ENCODE measurements at places on chromosomes 2 and 18.

DNA sequence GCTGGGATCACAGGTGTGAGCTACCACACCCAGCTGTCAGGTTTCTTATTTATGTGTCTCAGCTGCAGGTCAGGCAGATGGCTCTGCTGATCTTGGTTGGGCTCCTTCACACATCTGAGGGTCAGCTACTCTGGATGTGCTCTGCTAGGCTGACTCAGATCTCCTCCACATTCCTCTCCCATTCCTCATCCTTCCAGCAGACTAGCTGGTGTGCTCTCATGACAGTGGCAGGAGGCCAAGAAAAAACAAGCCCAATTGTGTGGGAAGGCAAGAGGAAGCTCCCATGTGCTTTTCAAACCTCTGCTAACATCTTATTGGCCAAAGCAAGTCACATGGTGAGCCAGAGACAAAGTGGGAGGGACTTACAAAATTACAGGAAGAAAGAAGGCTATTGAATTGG is 11.7 kb upstream of the MSH6 start:
- no peak overlapping the region for H3K4me3 ChIP-seq
- no peaks in the 10 kb centered on the region for H3K27me3 ChIP-seq
- no peaks in the 10 kb centered on the region for H3K36me3 ChIP-seq

- H3K4me3 ChIP-seq = no peak overlapping the region
- H3K36me3 ChIP-seq = no peaks in the 10 kb centered on the region
- DNase-seq = no peak
- no peaks in the 10 kb centered on the region for H3K4me1 ChIP-seq
- no peak overlapping the region for H3K27ac ChIP-seq
- H3K27me3 ChIP-seq = peaks cover 21% of the 10 kb centered on the region
Observed at GRCh38 chr2:35415282-35415681, 940.3 kb upstream of the CRIM1 start.

DNA sequence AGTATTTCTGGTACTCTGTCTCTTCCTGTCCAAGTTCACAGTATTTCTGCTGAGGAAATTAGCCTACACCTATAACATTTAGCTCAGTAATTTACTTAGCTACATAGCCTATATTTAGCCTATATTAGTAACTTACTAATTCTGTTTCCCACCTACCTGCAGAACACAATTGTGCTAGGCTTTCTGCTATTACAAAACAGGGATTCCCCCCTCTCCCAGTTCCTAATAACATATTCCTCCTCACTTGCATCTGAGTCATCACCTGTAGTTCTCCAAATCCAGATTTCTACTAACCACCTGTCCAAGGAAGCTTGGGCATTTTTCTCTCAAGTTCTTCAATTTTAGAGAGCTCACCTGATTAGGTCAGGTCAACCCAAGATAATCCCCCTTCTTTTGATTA is 94.9 kb downstream of the NETO1 start:
- no peak overlapping the region for H3K4me3 ChIP-seq
- H3K36me3 ChIP-seq = no peaks in the 10 kb centered on the region
- H3K4me1 ChIP-seq = no peaks in the 10 kb centered on the region
- no peak overlapping the region for H3K27ac ChIP-seq

GRCh38 chr2:36584148-36584794 is 13.7 kb downstream of the FEZ2 start:
- H3K4me3 ChIP-seq = no peak overlapping the region
- peaks cover 28% of the 10 kb centered on the region for H3K4me1 ChIP-seq
- peak overlapping the region; percentile 32 for H3K27ac ChIP-seq
- H3K36me3 ChIP-seq = peaks cover 30% of the 10 kb centered on the region

DNA sequence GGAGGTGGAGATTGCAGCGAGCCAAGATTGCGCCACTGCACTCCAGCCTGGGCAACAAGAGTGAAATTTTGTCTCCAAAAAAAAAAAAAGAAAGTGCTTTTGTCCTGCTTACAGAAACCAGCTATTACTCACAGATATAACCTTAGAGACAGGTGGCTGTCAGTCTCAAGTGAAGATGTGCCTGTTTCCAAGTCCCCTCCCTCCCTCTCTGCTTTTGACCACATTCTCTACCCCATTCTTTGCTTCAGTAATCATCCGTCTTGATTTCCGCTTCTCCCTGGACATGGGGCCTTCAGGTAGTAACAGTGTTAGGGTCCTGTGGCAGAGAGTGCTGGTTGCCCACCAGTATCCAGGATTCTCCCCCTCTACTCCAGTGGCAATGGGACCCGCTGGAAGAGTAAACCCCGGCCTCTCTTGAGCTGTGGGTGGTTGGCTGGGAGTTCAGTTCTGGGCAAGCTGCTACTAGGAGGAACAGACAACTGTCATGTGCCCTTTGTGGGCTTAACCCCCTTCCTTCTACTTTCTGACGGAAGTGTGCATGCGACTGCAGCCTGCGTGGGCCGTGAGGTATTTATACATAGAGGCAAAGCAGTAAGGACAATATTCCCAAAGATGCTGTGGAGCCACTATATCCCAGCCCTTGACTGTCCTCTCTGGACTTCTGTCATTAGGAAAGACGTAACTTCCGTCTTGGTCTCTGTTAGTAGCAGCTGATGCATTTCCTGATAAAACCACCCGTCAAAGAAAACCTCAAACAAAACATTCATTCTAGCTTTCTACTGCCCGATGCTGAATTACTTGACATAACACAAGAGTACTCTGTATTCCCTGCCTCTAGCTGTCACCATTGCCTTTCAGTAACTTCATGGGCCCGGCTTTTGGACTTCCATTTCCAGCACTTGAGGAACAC is 17.8 kb downstream of the PDCL3 start:
- no peak overlapping the region for H3K4me3 ChIP-seq
- H3K4me1 ChIP-seq = peaks cover 10% of the 10 kb centered on the region
- peak overlapping the region; percentile 69 for H3K27ac ChIP-seq

- no peak for DNase-seq
- peaks cover 2% of the 10 kb centered on the region for H3K36me3 ChIP-seq
Observed at GRCh38 chr2:212970132-212970531, 181.3 kb downstream of the IKZF2 start.

DNA sequence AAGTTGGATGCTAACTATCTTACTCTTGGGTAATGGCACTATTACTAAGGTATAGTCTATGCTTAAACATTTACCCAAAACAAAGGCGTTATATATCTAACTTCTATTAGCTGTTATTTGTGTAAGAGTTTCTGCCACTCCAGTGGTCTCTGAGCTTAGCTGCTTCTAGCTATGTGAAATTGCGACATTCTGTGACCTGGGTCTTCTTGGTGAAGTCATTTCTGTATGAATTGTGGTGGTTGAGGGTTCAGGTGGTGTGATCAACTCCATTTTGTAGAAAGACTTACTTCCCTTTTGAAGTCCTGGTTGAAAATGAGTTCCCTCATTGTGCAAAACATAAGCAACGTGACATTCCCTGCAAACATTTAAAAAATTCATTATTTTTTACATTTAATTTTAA is 221.6 kb downstream of the PIK3C3 start:
- no peak overlapping the region for H3K4me3 ChIP-seq
- no peaks in the 10 kb centered on the region for H3K4me1 ChIP-seq
- H3K27ac ChIP-seq = no peak overlapping the region
- DNase-seq = no peak
- peaks cover 12% of the 10 kb centered on the region for H3K27me3 ChIP-seq
- H3K36me3 ChIP-seq = no peaks in the 10 kb centered on the region

- H3K27me3 ChIP-seq = peaks cover 10% of the 10 kb centered on the region
- peaks cover 7% of the 10 kb centered on the region for H3K4me1 ChIP-seq
- H3K4me3 ChIP-seq = peak overlapping the region; percentile 40
- H3K36me3 ChIP-seq = peaks cover 2% of the 10 kb centered on the region
- DNase-seq = no peak
Observed at GRCh38 chr2:177763531-177764265, 308.9 kb downstream of the PDE11A start.

Measured in chondrocyte (in vitro differentiated cells).